ENCODE measurements at places on chromosomes 3 and 15.

GRCh38 chr3:194098081-194098842, 37.7 kb upstream of the HES1 start:
- DNase-seq: no peak

DNA sequence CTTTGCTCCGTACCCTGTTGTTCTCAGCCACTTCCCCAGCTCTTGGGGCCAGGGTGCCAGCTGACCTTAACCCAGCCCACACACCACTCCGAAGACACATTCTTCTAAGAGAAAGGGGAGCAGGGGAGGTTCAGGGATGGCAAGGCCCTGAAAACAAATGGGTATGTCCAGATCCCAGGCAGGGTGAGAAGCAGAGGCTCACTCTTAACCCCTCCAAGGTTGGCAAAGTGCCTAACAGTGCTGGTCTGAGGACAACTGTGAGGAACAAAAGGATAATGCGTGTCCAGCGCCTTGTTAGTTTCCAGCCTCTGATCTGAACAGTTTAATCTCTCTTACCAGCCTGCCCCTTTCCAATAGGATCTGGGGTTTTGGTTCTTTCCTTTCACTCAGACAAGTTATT, 1.5 kb downstream of the TMEM44 start:
- DNase-seq: no peak

DNA sequence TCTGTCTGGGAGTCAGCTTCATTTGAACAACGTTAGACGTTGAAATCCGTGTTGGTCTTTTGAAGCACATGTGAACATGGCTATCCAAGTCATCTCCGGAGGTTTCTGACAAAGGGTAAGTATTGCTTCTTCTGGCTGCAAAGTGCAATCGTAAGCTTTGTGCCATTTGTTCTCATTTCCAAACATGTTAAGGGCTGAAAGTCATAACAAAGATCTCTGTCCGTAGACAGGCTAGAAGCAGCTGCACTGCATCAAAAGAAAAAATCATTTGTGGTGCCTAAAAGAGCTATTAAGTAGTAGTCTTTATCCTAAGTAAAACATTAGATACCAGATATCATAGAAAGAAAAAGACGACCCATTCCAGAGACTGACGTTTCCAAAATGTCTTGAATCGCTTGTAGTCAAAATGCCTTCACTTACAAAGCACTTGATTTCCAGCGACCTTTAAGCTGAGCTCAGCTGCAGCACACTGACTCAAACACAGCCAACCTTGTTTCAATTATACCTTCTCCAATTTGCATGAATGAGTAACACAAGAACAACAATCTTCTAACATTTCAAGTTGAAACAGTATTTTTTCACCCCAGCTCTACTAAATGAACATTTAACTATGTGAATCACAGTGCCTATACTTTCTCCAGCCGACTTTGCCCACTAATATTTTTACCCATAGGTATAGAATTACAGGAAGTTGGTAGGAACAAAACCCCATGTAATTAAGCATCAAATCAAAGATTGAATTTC, 76.6 kb downstream of the NEDD4 start:
- DNase-seq: no peak

DNA sequence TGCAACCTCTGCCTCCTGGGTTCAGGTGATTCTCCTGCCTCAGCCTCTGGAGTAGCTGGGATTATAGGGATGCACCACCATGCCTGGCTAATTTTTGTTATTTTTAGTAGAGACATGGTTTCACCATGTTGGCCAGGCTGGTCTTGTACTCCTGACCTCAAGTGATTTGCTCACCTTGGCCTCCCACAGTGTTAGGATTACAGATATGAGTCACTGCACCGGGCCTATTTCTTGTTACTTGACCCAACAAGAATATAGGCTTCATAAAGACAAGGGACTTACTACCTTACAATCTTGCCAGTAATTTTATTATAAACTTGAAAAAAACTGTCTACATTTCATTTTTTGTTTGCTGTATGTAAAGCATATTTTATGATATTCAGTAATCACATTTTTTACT, 21.4 kb upstream of the ZBTB47 start:
- no peak for DNase-seq

DNA sequence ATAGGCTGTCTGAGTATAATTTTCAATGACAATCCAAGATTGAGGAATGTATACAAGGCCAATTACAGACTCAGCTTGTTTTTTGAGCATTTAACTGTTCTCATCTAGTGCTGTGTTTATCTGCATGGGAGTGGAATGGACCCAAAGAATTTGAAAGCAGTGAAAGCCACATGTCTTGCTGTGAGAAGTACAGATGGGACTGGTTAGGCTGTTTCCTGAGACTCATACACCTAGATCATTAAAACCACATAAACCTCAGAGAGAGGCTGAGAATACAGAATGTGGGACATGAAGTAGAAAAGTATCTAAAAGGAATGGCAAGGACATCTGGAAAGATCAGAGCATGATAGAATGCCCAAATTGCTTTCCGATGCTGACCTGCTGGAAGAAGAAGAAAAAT, 224.6 kb downstream of the NLGN1 start:
- no peak for DNase-seq

DNA sequence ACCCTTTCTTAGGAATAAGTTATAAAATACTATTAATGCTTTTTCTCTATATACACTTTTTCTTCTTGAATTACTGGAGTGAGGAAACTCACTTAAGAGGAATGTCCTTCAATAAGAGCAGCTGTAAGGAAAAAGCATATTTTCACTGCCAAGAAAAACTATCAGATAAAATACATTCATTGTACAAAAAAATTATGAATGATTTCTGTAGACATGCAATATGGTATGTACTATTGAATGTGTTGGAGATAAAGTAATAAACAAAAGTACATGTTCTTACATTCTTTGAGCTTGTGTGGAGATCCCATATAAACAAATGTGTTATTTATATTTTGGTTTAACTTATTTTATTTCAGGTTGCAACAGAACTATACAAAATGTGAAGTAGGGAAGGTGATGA, 241.0 kb upstream of the ZNF717 start:
- DNase-seq: no peak

DNA sequence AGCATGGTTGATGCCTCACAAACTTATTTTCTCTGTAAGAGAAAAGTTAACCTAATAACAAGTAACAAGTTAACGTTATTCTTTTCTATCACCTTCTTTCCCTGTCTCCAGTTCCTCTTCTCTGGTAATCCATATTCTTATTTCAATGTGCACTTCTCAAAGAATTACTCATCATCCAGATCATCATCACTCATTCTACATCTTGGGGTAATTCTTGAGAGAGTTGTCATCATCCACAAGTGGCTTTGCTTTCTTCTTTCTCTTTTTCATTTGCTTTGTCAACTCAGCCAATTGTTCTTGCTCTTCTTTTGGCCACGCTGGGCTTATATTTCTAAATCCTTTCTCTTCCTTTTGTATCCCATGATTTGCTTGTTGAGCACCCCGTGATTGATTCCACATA, 20.8 kb upstream of the RNF111 start:
- no peak for DNase-seq

- DNase-seq: no peak
These were observed 3.6 kb downstream of the PRSS50 start for GRCh38 chr3:46713898-46714552.

- no peak for DNase-seq
These were observed 65.1 kb downstream of the PRICKLE2 start for GRCh38 chr3:64160000-64160695.

DNA sequence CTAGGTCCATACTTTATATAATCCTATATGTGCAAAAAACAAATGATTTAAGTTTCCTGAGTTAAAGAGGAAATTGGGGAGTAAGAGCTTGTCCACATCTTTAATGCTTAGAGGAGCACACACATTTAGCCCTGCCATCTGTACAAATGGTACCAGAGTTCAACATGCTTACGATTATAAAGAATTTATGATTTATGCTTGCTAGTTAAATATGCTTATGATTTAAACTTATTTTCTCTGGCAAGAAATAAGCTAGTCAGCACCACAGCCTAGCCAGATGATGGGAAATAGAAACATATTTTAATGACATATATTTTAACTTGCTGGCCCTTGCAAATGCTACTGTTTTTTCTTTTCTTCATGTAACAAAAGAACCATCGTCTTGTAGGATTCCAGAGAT, 48.3 kb downstream of the EIF4E3 start:
- DNase-seq: no peak
